PC-3 (cell line): ENCODE measurements at places on chromosomes 3 and 15. TPM values are rescaled to one million over a fixed set of nuclear protein-coding genes. Genes with fewer than 3 reads are reported as not detected.

GRCh38 chr3:127167315-127168043, 25.5 kb upstream of the PRR23E start:
- DNase-seq = no peak

DNA sequence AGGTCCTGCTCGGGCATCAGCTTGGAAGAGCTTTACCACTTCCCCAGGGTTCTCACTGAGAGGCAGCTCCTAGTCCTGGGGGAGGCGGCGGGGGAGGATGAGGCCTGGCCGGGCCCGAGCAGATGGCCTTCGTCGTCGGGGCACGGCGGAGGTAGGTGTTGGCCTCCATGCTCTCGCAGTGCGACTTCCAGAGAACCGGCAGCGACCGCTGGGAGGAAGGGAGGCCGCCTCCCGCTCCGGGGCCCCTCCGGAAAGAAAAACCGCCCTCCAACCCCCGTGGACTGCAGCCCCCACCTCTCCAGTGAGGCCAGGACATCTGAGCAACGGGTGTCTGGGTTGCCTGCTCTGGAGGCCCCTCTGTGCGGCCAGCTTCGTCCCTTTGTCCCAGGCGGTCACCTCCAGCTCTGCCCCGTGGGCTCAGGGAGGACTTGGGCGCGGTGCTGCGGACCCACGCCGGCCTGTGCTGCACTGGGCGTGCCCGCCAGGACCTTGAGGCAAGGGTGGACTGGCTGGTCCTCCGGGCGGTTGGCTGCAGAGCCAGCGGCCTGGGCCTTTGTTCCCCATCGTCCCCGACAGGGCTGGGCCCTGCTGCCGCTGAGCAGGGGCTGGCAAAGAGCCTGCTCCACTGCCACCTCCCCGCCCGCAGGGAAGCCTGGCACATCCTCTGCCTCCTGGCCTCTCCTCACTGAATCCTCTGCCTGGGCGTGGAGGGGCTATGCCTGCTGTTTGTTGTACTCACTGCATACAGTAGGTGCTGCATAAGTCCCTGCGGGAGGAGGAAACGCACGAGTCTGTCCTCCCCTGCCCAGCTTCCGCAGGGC, 13.6 kb upstream of the GP9 start:
- DNase-seq = no peak

- no peak for DNase-seq
Measured at GRCh38 chr3:113103588-113103987, 107.8 kb upstream of the BOC start.

- DNase-seq = no peak
Measured at GRCh38 chr3:69320871-69321271, 65.0 kb downstream of the FRMD4B start.

- peak; percentile 51 for DNase-seq
Measured at GRCh38 chr3:42600958-42601675, 631 bp downstream of the NKTR start.

C3orf22 gene
- not detected in 2 replicates for total RNA-seq
